ENCODE measurements at places on chromosomes 3 and 15.

DNA sequence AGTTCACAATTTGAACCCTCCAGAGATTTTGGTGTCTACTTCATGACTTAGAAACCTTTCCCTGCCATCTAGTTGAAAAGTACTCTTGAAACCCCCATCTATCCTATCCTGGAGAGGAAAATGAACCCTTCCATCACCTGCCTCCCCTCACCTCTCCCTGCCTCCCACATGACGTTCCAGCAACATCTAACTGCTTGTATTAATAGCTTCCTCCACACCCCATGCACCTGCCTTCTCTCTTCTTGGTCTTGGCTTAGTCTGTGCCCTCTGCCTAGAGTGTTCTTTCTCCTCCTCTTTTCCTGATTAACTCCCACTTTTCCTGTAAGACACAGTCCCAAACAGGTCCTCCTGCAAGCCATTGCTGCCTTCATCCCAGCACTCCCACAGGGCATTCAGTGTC, 107.8 kb downstream of the LIPC start:
- DNase-seq, result no peak

GRCh38 chr15:79682285-79682684, 214.5 kb downstream of the MTHFS start:
- peak; percentile 39 for DNase-seq

GRCh38 chr3:94004301-94004910, 24.0 kb downstream of the STX19 start:
- peak; percentile 84 for DNase-seq

DNA sequence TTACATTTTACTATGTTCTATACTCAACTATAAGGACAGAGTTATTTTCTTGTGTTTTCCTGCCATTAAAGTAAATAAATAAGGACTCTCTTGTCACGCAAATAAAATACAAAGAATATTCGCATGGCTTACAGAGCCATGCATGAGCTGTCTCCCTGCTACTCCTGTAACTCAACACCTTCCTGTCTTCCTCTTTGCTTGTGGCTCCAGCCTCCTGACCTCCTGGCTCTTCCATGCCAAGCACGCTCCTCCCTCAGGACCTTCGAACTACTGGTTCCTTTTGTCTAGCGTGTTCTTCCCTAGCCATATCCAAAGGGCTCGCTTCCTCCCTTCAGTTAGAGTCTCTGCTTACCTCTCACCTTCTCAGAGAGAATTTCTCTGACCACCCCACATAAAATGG, 124.3 kb upstream of the TMC3 start:
- no peak for DNase-seq

GRCh38 chr3:9930804-9931418, 2.7 kb upstream of the CRELD1 start:
- DNase-seq, result peak; percentile 27

GRCh38 chr3:107760144-107760543, 237.4 kb downstream of the BBX start:
- no peak for DNase-seq

DNA sequence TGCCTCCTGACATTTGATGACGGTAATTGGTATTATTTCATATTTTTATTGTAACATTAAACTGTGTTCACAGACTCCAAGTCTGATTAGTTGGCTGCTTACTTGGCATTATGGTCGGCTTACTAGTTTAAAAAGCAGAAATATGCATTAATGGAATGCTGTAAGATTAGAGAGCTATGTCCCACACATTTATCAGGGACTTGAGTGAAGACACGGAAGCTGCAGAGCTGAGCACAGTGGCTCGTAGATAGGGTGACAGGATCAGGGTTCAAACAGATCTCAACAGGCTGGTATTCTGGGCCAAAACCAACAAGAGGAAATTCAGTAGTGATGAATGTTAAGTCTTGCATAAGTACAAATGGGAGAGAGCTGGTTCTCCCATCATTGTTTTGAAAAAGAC, 113.8 kb downstream of the ADAMTSL3 start:
- peak; percentile 17 for DNase-seq

GRCh38 chr3:141367038-141367730, 1.1 kb upstream of the ZBTB38 start:
- DNase-seq, result peak; percentile 45

GRCh38 chr15:40828447-40829036, at the start of gene PPP1R14D:
Gene PPP1R14D (minus strand): TSS chr15:40828708. CDS start chr15:40828641, 67 bp downstream.
- no peak for DNase-seq

DNA sequence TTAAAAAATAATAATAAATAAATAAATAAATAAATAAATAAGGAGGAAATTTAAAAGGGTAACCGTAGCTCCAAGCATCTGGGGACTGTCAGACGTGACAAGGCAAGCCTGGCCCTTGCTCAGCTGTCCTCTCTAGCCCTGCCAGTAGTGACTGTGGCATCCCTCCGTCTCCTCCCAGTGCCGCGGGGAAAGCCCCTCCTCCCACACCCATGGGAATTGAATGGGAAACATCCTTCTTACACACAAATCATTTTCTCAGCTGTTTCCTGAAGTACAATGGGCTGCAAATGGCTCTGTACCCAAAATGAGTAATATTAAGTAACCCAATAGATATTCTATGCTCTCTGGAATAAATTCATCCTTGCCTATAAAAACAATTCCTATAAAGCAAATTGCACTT, 101.6 kb upstream of the RAD18 start:
- peak; percentile 92 for DNase-seq

- DNase-seq, result no peak
These were observed 22.6 kb downstream of the CCDC191 start for GRCh38 chr3:114033721-114034120.

DNA sequence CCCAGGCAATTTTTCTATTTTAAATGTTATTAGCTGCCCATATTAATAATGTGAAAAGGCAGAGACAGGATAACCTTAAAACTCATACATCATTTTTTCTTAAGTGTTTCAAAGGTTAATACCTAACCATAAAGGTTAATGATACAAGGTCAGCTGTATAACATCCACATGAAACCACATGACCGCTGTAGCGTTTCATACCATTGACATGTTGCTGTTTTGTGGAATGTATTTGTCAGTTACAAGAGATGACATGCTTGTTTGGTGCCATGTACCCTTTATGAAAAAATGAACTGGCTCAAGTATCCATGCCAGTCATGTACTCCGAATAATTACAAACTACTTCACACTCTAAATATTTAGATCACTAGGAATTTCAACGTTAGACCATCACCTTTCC, 207.4 kb downstream of the FMN1 start:
- no peak for DNase-seq

GRCh38 chr3:118472586-118472985, 562.1 kb downstream of the IGSF11 start:
- no peak for DNase-seq

GRCh38 chr3:25071846-25072245, 356.2 kb upstream of the RARB start:
- DNase-seq, result no peak

DNA sequence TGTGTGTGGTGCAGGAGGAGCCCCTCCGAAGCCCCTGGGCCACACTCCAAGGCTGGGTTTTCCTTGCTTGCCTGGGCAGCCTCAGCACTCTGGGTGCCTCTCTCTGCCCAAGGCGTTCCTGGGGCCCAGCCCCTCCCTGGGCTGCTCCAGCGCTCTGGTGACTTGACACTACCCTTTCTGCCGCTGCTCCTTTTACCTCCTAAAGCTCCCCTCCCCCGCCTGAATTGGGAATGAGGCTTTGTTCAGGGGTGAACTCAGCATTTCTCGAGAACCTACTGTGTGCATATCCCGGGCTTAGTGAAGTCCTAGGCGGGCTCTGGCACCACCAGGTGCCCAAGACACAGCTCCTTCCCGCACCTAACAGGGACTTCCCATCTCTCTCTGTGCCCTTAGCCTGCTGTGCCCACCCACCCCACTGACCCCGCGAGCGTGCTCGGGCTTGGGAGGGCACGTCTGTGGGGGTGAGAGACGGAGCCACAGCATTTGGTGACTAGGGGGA, 1.2 kb upstream of the BAHD1 start:
- DNase-seq, result no peak

- peak; percentile 24 for DNase-seq
These were observed 34.3 kb downstream of the ZMAT3 start for GRCh38 chr3:179037351-179037750.

DNA sequence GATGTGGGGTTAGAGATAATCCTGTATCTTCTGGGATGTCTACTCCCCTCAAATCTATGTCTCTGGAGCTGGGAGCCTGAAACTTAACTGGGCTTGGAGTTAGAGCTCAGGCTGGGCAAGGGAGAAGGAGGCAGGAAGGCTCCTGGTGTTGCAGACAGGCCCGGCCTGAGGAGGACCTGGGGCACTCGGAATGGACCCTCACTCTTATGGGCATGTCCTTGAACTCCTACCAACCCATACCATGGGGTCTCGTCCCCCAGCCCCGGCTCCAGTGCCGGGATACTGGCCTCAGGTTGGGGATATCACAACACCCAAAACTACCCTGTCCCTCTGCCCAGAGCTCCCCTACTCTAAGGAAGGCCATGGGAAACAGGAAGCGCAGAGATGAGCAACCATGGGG, 45.2 kb downstream of the SCN5A start:
- DNase-seq, result no peak

- DNase-seq, result no peak
These were observed 29.2 kb upstream of the LIMD1 start for GRCh38 chr3:45565342-45565741.

DNA sequence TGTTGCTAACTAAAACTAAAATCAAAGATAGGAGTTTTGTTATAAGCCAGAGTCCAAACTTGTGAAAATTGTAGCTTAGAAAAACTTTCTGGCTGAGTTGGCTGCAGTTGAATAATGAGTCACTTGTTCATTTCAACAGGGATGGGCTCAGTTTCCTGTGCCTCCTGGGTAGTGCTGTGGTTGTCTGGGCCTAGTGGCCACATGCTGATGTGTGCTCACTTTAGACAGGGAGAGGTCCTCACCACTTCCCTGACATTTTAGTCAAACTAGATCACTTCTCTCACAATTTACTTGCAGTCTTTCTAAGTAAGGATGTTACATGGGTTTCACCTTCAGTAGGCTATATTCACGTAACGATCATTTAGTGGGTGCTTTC, 6.3 kb upstream of the UBE2Q2 start:
- DNase-seq, result peak; percentile 82

DNA sequence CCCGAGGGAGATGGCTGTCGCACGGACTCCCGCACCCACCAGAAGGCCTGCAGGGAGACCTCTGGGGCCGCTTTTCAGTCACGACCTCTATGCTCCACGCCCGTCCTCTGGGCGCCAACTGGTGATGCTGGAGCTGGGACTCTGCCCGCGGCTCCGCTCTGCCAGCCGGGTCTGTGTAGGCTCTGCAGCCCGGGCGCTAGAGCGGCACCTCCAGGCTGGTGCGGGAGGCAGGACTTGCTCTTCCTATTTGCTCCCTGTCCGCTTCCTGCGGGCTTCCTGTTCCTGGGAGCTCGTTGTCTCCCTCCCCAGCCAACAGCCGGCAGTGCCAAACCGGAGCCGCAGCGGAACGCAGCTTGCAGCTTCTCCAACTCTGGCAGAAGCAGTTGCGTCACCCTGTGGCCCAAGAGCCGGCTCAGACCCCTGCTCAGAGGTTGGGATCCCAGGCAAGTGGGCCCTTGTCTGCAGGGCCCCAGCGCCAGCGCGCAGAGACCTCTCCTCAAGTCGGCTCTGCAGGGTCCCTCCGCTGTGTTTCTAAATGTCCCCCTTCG, 285.9 kb downstream of the XXYLT1 start:
- DNase-seq, result peak; percentile 23

- DNase-seq, result no peak
These were observed 50.4 kb upstream of the LARS2 start for GRCh38 chr3:45337839-45338470.

DNA sequence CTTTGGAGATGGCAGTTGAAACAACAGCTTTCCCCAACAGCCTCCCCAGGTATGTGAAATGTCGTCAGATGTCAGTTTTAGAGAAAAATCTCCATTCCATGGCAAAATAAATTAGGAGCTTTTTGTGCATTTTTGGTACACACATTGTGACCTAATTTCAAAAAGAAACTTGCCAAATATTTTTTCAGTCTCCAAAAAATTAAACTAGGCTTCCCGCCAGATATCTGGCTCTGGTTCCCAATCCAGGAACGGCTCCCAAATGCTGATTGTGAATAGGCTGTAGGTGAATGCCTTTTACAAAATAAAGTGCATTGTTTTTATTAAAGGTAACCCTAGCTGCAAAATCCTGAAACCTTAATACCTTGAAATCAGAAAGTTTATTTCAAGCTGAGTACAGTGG, 10.9 kb downstream of the KCNAB1 start:
- DNase-seq, result no peak

GRCh38 chr15:99728916-99729315, 4.3 kb downstream of the LYSMD4 start:
- DNase-seq, result no peak

DNA sequence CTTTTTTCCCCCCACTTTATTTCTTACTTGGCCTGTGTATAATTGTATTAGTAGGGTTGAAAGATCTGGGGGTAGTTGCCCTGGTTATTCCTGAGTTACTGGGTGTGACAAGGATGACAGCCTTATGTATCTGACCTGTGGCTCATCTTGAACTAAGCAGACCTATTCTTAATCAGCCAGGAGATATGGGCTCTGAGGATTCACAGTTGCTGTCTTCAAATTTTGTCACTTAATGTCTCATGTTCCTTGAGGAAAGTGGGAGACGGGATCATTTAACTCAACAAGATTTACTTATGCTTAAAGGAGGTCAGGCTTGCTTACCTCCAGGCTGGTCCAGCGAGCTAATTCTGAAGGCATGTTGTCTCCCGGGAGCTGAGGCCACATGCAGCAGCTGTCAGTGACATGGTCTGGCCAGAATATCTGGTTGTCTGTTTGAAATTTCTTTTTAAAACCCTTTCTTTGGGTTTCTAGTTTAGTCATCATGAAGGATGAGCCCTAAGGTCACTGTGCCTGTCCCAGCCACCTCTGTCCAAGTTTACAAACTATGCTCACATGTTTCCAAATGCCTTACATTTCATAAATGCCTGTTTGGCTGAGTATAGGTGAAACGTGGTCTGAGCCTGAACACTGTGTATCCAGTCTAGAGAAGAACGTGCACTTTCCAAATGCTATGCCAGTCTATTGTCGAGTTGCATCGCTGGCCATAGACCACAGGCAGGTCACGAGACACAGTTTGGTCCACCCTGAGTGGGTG, 26.8 kb downstream of the LRTM1 start:
- no peak for DNase-seq

DNA sequence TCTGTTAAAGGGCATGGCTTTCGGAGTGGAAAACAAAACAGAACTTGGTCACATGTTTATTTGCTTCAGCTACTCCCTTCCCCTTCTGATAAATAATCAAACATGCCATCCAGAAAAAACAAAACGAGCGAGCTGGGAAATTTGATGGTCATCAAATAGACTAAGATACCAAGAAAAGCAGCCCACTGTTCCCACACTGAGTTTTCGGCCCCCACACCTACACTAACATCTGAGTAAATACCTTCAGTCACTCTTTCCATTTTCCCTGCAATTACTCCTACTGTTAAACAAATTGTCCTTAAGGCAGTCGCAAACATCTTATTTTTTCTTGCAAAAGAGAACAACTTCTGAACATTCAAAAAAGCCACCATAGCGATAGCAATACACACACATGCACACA, 454.6 kb downstream of the FOXP1 start:
- peak; percentile 91 for DNase-seq

DNA sequence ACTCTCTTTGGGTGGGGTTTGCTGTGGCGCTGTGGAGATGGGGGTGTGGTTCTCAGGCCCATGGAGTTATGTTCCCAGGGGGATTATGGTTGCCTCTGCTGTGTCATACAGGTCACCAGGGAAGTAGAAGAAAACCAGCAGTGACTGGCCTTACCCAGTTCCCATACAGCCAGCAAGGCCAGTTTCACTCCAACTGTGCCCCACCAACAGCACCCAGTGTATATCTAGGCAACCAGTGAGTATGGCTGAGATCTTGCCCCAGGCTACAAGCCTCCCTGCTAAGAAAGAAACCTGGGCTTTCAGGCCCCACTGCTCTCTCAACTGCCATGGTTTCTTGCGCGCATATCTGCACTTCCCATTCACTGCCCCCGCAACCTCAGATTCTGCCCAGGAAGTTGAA, 31.4 kb upstream of the RARB start:
- DNase-seq, result no peak

- DNase-seq, result no peak
These were observed 8.6 kb downstream of the CLN6 start for GRCh38 chr15:68220967-68221366.
